Thymus (tissue), 14 donors: ENCODE measurements at places on chromosomes 7 and 10. TPM values are rescaled to one million over a fixed set of nuclear protein-coding genes. Genes with fewer than 3 reads are reported as not detected.

DNA sequence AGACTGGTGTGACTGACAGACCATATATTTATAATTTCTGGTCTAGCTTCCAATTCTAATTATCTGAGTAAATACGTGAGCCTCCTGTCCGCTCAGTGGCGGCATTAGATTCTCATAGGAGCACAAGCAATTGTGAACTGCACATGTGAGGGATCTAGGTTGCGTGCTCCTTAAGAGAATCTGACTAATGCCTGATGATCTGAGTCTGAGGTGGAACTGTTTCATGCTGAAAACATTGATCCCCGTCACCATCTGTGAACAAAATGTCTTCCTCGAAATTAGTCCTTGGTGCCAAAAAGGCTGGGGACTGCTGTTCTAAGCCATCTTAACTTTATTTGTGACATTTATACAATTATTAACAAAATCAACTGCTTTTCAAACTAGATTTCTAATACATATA lies 164.7 kb upstream of the MEOX2 start:
- no peak for DNase-seq

GRCh38 chr7:118072893-118073674 lies 110.9 kb upstream of the LSM8 start:
- no peak for DNase-seq

Gene ASB4
- total RNA-seq, result 0.38 TPM

Gene RET
- total RNA-seq, result 0.33 TPM

Gene CYP3A4
- total RNA-seq, result 11.0 TPM
